ENCODE measurements at places on chromosomes 5 and 9. TPM values are rescaled to one million over a fixed set of nuclear protein-coding genes. Genes with fewer than 3 reads are reported as not detected.

DNA sequence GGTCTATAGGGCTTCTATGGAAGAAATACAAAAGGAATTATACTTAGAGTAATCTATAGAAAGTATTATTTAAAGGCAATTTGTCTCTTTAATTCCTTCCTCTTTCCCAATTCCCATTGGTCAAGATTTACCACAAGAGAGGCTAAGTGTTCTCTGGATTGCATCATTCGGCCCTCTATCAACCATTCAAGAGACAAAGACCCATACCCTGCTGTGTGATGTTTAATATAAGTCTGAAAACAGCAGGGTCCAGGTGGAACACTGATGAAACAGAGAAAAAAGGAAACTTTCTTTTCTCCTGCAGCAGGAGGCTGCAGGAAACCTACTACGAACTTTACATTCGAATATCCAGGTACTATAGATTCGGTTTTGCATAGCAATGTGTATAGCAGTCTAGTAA, 323.4 kb downstream of the CHSY3 start:
- H3K36me3 ChIP-seq, result no peaks in the 10 kb centered on the region
- H3K4me1 ChIP-seq, result no peaks in the 10 kb centered on the region
- no peak for DNase-seq
- no peak overlapping the region for H3K4me3 ChIP-seq
- no peak overlapping the region for H3K27ac ChIP-seq

GRCh38 chr5:9564752-9565151, 18.9 kb upstream of the SEMA5A start:
- H3K27me3 ChIP-seq, result no peaks in the 10 kb centered on the region
- H3K4me1 ChIP-seq, result no peaks in the 10 kb centered on the region
- no peak overlapping the region for H3K4me3 ChIP-seq
- DNase-seq, result no peak

DNA sequence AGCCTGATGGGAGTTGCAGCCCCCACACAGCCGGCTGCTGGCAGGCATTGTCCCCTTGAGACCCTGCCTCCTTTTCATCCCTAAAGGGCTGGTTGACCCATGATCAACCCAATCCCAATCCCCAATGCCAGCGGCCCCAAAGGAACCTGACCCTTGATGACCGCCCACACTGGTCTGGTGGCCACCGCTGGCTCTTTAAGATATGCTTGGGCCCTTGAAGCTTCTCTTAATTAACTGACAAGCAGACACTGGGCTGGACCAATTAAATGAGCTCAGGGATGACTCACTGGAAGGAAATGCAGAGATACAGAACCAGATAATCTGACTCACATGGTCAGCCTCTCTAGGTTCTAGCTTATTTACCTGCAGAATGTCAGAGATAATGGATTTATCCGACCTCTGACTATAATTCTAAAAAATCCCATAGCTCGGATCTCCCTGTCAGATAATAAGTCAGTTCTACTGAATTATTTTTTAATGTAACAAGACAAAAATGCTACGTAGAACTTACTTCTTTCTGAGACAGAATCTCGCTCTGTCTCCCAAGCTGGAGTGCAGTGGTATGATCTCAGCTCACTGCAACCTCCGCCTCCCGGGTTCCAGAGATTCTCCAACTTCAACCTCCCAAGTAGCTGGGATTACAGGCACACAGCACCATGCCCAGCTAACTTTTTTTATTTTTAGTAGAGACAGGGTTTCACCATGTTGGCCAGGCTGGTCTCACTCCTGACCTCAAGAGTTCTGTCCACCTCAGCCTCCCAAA, 11.1 kb upstream of the MLANA start:
- no peaks in the 10 kb centered on the region for H3K27me3 ChIP-seq
- DNase-seq, result no peak
- no peaks in the 10 kb centered on the region for H3K4me1 ChIP-seq
- H3K4me3 ChIP-seq, result no peak overlapping the region

- no peaks in the 10 kb centered on the region for H3K36me3 ChIP-seq
- DNase-seq, result no peak
- no peak overlapping the region for H3K4me3 ChIP-seq
- peaks cover 25% of the 10 kb centered on the region for H3K4me1 ChIP-seq
Observed at GRCh38 chr5:37109338-37109737, 139.8 kb downstream of the CPLANE1 start.

- no peak overlapping the region for H3K4me3 ChIP-seq
- no peak for DNase-seq
- no peaks in the 10 kb centered on the region for H3K36me3 ChIP-seq
- no peaks in the 10 kb centered on the region for H3K27me3 ChIP-seq
- no peak overlapping the region for H3K27ac ChIP-seq
- no peaks in the 10 kb centered on the region for H3K4me1 ChIP-seq
Observed at GRCh38 chr5:134255418-134256150, 29.7 kb upstream of the PPP2CA start.

DNA sequence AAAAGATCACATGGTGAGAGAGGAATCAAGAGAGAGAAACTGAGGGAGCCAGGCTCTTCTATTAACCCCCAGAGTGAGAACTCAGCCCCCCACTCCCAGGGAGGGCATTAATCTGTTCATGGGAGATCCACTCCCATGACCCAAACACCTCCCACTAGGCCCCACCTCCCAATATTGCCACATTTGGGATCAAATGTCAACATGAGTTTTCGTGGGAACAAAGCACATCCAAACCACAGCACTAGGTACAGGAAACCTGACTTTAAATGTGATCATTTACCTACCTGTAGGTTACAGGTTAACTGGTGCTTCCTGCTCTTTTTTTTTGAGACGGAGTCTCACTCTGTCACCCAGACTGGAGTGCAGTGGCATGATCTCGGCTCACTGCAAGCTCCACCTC, 16.9 kb downstream of the NNT start:
- no peak overlapping the region for H3K4me3 ChIP-seq
- H3K36me3 ChIP-seq, result peaks cover 10% of the 10 kb centered on the region
- DNase-seq, result no peak
- H3K27me3 ChIP-seq, result no peaks in the 10 kb centered on the region

GRCh38 chr9:70076678-70077077, 33.0 kb downstream of the MAMDC2 start:
- H3K27ac ChIP-seq, result no peak overlapping the region
- no peak overlapping the region for H3K4me3 ChIP-seq
- no peaks in the 10 kb centered on the region for H3K27me3 ChIP-seq
- no peak for DNase-seq

GRCh38 chr9:12095931-12096330, 597.3 kb upstream of the TYRP1 start:
- no peaks in the 10 kb centered on the region for H3K36me3 ChIP-seq
- H3K27ac ChIP-seq, result no peak overlapping the region
- H3K4me1 ChIP-seq, result no peaks in the 10 kb centered on the region
- DNase-seq, result no peak
- no peak overlapping the region for H3K4me3 ChIP-seq

DNA sequence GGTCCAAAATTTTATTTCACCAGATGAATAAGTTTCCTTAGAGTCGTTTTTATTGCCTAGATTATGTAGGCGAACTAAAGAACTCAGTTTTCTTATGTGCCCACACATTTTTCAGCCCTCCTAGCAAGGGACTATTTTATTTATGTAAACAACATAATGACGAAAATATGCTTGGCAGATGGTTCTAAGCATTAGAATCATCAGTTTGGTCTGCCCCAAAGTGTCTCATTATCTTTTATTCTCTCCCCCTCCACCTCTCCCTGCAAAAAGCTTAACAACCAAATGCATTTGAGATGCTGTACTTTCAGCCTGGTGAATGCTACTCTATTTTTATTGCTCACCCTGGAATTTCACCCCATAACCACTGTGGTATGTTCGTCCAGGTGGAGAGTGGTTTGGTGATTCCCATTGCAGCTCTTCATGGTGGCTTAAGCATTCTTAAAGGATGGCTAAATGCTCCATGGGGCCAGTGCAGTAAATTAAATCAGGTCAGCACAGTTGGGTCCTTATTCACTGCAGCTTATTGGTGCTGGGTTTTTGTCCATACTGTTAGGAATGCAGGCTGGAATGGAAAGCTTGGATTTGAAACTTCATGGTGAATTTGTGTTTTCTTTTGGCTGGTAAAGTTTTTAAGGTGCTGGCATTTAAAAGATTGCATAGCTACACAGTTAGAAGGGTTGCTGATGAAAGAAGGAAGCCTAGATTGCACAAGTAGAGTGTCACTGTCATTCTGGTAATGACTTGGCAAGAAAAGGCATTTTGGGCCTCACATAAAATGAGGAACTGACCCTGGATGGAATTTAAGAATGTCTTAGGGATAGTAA, 39.2 kb downstream of the TLE4 start:
- no peaks in the 10 kb centered on the region for H3K36me3 ChIP-seq
- H3K4me1 ChIP-seq, result peaks cover 4% of the 10 kb centered on the region
- H3K27ac ChIP-seq, result no peak overlapping the region

DNA sequence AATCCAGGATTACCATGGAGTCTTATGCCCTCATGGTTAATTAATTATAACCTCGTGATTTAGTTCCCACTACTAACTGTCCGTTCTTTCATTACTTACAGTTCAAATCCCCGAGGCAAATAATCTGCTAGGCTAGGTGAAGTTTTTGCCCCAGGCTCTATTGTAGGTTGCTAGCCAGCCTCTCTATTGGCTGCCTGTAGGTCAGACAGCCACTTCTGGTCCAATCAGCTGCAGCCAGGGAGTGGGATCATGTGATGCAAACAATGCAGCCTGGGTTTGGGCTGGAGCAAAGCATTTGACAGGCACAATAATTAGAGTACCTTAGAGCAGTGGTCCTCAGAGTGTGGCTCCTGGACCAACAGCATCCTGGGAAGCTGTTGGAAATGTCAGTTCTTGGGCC, 17.7 kb downstream of the TMEM252 start:
- no peak for DNase-seq
- no peaks in the 10 kb centered on the region for H3K4me1 ChIP-seq
- no peak overlapping the region for H3K27ac ChIP-seq
- no peak overlapping the region for H3K4me3 ChIP-seq

DNA sequence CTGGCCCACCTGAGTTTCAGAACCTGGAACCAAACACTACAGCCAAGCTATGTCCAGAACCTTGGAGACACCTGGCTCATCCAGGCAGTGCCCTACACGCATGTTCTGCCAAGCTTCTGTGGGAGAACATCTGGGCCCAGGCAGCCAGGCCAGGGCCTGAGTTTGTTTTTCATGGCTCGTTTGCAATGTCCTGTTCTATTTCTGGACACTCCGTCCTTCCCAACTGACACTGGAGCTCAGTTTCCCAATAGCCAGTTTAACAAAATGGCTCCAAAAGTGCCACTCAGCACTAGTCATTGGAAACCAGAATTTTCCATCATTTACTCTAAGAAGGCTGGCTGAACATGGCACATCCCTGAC, 38.6 kb downstream of the SH3RF2 start:
- DNase-seq, result no peak
- no peaks in the 10 kb centered on the region for H3K27me3 ChIP-seq
- no peaks in the 10 kb centered on the region for H3K36me3 ChIP-seq
- no peaks in the 10 kb centered on the region for H3K4me1 ChIP-seq
- H3K4me3 ChIP-seq, result no peak overlapping the region
- no peak overlapping the region for H3K27ac ChIP-seq

DNA sequence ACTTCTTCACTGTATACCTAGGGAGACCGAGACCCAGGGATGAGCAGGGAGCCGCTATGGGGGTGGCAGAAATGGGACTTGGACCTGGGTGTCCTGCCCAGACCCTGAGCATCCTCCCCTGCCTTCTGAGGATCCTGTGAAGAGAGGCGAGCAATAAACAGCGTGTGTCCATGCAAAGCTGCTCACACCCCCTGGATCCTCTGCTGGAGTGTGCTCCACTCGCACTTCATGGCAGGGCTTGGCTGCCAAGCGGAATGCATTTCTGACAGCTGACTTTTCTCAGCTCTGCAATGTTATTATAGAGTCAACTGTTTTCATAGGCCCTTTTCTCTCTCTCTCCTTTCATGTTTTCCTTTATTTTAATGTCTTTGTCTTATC, 31.0 kb upstream of the ALDH1B1 start:
- no peaks in the 10 kb centered on the region for H3K4me1 ChIP-seq
- no peaks in the 10 kb centered on the region for H3K36me3 ChIP-seq
- no peak overlapping the region for H3K27ac ChIP-seq
- no peak overlapping the region for H3K4me3 ChIP-seq
- no peak for DNase-seq
- H3K27me3 ChIP-seq, result no peaks in the 10 kb centered on the region

- H3K27ac ChIP-seq, result no peak overlapping the region
- H3K27me3 ChIP-seq, result no peaks in the 10 kb centered on the region
- no peak for DNase-seq
- no peaks in the 10 kb centered on the region for H3K36me3 ChIP-seq
- H3K4me3 ChIP-seq, result no peak overlapping the region
Observed at GRCh38 chr9:18629136-18629535, 155.2 kb downstream of the ADAMTSL1 start.

DNA sequence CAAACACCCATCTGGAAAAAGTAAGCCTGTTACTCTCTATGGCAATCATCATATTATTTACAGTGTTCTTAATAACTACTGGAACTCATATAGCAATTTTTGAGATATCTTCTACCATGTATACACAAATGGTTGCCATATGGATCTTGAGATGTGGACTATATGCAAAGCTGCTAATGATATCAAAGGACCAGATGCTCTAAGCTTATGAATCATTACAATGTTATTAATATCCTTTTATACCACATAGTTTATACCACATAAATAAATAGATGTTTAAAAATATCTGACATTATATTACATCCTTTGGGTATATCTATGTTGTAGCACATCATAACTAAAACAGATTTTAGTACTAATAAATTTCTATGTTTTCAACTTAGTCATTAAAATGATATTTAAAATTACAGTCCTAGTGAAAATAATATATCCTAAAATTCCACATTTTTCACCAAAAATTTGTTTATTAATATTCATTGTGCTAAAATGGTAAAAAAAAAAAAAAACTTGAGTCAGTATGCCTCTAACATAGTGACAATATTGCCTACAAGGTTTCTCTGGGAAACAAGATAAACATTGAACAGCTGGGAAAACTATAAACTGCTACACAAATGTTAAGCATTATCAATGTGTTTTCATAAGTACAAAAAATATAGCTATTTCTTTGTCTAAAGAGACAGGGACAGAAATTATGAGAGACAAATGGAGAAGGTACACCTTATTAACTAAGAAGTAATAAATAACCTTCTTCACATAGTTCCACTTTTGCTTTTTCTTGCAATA, 85.5 kb downstream of the DTWD2 start:
- no peak overlapping the region for H3K4me3 ChIP-seq
- H3K27ac ChIP-seq, result no peak overlapping the region
- no peak for DNase-seq
- no peaks in the 10 kb centered on the region for H3K4me1 ChIP-seq
- H3K36me3 ChIP-seq, result no peaks in the 10 kb centered on the region

Gene IL5
- total RNA-seq, result not detected

Gene PIP5K1B
- total RNA-seq, result 0.12 TPM

Gene SLC6A3
- total RNA-seq, result not detected

Gene IFNE
- not detected for total RNA-seq

Gene UGCG
- 26.3 TPM for total RNA-seq

Gene CNOT8
- 115 TPM for total RNA-seq

All from CD4-positive, alpha-beta memory T cell (primary cell).